ENCODE measurements at places on chromosomes 5 and 9. TPM values are rescaled to one million over a fixed set of nuclear protein-coding genes. Genes with fewer than 3 reads are reported as not detected.
A peak's percentile ranks its signal among the peaks of the same experiment; 100 is the strongest.

- peak; percentile 71 for ATAC-seq
Observed at GRCh38 chr9:16154521-16155078, 601.8 kb downstream of the CCDC171 start.

DNA sequence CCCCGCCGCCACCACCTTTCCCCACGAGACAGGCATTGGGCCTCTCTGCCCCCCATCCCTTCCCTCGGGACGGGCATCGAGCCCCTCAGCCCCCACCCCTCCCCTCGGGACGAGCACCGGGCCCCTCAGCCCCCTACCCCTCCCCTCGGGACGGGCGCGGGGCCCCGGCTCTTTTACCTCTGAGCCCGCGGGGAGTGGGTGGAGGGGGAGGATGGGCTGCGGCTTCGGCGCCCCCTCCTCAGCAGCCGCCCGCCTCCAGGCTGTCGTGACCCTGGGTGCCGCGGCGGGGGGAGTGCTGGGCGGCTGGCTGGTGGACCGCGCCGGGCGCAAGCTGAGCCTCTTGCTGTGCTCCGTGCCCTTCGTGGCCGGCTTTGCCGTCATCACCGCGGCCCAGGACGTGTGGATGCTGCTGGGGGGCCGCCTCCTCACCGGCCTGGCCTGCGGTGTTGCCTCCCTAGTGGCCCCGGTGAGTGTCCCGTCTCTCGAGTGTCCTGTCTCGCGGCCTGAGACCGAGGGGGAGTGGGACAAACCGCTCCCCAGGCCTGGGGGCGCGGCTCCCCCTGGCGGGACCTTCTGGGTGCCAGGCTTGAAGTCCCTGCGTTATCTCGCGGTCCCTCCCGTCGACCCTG lies 791 bp downstream of the SLC2A8 start:
- no peak for ATAC-seq

The DOCK2 gene
- total RNA-seq, result 20.6 TPM

GRCh38 chr5:56638061-56638621 lies 177.2 kb upstream of the MAP3K1 start:
- ATAC-seq, result no peak

DNA sequence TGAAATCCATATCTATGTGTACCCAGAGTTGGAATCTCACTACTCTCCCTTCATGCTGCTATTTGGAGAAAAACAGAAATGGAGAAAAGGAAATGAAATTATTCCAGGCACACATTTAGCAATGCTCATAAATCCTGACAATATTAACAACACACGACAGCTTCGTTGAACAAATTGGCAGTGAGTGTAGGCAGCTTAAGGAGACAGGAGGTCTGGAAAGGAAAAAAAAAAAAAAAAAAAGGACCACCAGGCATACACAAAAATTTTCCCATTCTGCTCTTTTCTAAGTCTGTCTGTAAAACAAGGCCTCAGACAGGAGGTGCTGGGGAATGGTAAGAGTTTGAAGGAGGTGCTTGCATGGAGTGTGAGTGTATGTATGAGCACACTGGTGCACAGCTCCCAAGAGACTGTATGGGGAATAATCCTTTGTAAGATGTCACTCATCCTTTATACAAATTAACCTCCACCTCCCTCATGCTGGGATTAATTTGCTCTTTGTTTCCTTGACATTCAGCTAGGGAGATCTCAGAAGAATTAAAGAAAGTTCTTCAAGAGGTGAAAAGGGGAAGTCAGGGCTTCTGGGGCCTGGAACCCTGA lies 78.9 kb downstream of the ASTN2 start:
- ATAC-seq, result no peak

The FAM78A gene
- 0.78 TPM for total RNA-seq

DNA sequence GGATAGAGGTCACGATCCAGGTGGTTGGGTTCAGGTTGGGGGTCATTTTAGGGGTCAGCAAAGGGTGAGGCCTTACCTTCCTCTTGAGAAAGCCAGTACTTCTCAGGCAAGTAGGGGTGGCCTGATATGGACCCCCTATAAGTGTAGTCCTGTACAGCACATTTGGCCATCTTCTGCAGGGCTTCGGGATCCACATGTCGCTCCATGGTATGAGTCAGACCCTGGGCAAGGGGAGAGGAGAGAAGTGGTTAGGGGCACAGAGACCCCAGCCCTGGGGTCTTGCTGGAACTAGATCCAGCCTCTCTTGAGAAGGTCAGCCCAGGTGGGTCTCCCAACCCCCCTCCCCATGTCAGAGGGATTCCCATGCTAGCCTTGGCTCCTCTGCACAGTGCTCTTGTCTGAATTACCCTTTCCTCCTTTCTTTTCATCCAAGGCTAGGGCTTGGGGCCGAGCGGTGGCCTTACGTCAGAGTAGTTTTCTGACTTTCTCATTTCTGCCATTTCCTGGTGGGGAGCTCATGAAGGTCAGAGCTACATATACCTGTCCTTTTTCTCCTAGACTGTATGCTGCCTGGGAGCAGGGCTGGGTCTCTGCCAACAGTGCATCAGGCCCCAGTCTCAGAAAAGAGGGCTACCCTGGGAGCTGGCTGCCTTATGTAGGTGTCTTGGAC lies 9.0 kb upstream of the MYORG start:
- no peak for ATAC-seq

DNA sequence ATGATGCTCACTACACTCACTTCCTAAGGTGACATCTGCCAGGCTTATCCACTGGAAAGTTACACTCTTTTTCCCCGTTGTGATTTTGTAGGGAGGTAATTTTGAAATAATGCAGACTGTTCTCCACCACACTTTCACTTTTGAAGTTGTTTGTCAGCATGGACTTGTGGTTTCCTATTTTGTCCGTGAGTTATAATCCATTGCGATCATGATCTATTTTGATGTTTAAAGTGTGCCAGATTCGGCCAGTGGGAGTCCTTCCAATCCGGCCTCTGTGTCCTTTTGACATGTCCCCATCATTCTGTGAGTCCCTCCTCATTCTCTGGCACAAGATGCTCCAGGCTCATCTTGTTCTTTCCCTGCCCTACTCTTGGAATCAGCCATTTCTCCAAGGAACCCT lies 211.3 kb upstream of the KLF4 start:
- ATAC-seq, result no peak

- ATAC-seq, result no peak
Observed at GRCh38 chr9:6565312-6565711, 80.2 kb downstream of the GLDC start.

The MIGA2 gene
- total RNA-seq, result 16.2 TPM

The TPPP gene
- 28.6 TPM for total RNA-seq

GRCh38 chr9:29001006-29001405 lies 1427.7 kb upstream of the C9orf72 start:
- ATAC-seq, result no peak

DNA sequence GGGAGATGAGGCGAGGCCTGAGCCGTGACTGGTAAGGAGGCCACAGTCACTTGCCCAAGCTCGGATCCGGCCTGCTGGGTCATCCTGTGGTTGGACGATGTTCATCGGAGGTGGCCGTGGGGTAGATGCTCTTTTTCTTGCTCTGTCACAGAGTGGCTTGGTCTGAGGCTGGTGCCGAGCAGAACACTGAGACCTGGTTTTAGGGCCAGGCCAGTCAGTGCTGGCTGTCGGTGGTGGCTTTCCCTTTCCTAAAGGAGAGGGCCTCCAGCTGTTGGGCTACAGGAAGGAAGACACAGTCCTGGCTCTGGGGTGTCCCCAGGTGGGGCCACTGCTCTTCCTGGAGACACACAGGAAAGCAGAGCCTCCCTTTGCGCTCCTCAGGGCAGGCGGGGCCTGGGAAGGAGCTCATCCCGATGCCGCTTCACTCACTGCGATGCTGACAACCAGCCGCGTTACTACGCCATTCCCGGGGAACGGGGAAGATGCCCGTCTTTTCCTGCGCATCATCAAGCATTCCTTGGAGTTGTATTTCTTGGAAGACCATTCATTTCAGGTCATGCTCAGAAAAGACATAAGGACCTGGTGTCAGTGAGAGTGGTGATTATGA lies 254.8 kb upstream of the IRX4 start:
- ATAC-seq, result no peak

DNA sequence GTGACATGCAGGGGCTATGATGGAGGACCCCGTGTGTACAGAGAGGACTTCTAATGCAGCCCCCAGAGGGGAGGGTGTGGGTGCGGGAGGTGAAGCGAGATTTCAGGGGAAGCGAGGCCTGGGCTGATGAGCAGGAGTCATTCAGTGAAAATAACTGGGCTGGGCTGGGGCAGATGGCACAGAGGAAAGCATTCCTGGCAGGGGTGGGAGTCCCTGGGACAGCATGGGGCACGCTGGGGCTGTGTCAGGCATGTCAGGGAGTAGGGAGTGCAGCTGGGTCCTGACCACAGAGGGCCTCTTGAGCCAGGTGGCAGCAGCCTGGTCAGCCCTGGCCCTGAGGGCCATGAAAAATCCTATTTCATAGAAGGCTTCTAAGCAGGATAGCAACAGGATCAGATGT lies 36.6 kb downstream of the COL15A1 start:
- ATAC-seq, result no peak

DNA sequence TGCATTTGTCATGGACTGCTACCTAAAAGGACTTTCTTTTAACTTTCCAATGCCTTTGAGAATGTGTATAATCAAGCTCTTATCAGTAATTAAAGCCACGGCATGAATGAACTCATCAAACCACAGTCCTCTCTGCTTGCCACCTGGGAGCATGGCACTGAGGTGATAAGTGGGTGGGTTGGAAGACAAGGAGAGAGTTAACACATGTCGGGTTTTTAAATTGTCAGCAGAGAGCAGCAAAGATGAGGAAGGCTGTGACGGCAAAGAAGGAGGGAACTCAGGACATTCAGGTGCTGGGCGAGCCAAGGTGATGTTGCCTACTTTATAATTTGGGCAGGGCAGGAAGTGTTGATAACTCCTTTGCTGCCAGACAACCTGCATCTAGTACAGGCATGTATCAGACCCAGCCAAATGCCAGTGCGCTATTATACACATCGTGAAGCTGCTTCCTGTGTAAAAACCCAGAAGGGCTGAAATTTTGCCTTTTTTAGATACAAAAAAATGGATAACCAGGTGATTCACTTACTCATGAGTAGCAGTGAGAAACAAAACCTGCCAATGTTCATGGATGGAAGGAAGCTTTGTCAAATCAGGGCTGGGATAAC lies 269.1 kb downstream of the KIF4B start:
- ATAC-seq, result no peak

DNA sequence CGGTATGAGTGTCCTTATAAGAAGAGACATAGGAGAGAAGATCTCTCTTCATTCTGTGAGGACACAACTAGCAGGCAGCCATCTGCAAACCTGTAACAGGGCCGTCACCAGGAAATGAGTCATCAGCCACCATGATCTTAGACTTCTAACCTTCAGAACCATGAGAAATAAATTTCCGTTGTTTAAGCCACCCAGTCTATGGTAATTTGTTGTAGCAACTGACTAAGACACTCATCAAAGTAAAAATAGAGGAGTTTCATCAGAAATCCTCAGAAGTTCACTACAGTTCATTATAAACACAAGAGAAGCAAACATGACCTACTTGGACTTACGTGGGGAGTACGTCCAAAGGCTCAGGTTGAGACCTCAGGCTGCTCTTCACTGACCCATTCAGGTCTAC lies 357.7 kb downstream of the SEMA5A start:
- no peak for ATAC-seq

The BOD1 gene
- 64.4 TPM for total RNA-seq

- ATAC-seq, result no peak
Observed at GRCh38 chr9:4661165-4661564, 929 bp upstream of the PLPP6 start.
